ENCODE measurements at places on chromosomes 2 and 18. TPM values are rescaled to one million over a fixed set of nuclear protein-coding genes. Genes with fewer than 3 reads are reported as not detected.

The LOXHD1 gene
- total RNA-seq, result not detected

The FKBP1B gene
- 3.3 TPM for total RNA-seq

The RELCH gene
- total RNA-seq, result 34.0 TPM

The RNASEH1 gene
- total RNA-seq, result 35.9 TPM

The SEMA4C gene
- 29.7 TPM for total RNA-seq

The ZEB2 gene
- total RNA-seq, result 128 TPM

The ASXL3 gene
- not detected for total RNA-seq

The TMEFF2 gene
- total RNA-seq, result under 0.01 TPM

The KCNG2 gene
- total RNA-seq, result not detected

The COMMD1 gene
- total RNA-seq, result 51.8 TPM

The CNDP2 gene
- total RNA-seq, result 27.7 TPM

The DSG1 gene
- not detected for total RNA-seq

The MROH2A gene
- not detected for total RNA-seq

The ABCB11 gene
- total RNA-seq, result under 0.01 TPM

The CIDEA gene
- total RNA-seq, result not detected

The SPP2 gene
- not detected for total RNA-seq

The CD28 gene
- total RNA-seq, result not detected

The NYAP2 gene
- total RNA-seq, result under 0.01 TPM

The PDCD1 gene
- total RNA-seq, result not detected

The GALR1 gene
- total RNA-seq, result not detected

The NOSTRIN gene
- 1.4 TPM for total RNA-seq

The MXD1 gene
- 14.5 TPM for total RNA-seq

The PLEK gene
- total RNA-seq, result 0.36 TPM
